ENCODE measurements at places on chromosomes 1 and 21.

GRCh38 chr1:172184506-172185191 lies 235.8 kb upstream of the C1orf105 start:
- DNase-seq, result no peak

- no peak for DNase-seq
These were observed 2.1 kb downstream of the PLA2G2E start for GRCh38 chr1:19921310-19921709.

DNA sequence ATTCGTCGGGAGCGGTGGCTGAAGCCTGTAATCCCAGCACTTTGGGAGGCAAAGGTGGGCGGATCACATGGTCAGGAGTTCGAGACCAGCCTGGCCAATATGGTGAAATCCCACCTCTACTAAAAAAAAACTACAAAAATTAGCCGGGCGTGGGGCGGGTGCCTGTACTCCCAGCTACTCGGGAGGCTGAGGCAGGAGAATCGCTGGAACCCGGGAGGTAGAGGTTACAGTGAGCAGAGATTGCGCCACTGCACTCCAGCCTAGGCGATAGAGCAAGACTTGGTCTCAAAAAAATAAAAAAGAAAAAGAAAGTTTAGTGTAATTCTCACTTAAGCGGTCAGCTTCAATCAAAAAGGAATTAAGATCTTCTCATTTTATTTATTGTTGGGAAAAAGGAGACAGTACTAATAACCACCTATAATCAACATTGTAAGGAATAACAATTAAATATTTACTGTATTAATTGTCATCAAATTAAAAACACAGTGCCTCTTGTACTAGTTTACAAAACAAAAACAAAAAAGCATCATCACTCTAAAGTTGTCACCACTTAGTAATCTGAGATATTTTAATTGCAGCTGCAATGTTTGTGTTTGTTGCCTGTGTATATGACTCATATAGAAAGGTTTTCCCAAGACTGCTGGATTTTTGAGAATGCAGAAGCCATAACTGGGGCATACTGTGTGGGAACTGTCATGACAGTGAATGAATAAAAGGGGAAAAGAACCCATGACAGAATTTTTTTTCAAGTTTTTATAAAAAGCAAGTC lies 3.7 kb downstream of the FBXO42 start:
- no peak for DNase-seq

- no peak for DNase-seq
These were observed 83.5 kb downstream of the HHAT start for GRCh38 chr1:210412240-210412639.

DNA sequence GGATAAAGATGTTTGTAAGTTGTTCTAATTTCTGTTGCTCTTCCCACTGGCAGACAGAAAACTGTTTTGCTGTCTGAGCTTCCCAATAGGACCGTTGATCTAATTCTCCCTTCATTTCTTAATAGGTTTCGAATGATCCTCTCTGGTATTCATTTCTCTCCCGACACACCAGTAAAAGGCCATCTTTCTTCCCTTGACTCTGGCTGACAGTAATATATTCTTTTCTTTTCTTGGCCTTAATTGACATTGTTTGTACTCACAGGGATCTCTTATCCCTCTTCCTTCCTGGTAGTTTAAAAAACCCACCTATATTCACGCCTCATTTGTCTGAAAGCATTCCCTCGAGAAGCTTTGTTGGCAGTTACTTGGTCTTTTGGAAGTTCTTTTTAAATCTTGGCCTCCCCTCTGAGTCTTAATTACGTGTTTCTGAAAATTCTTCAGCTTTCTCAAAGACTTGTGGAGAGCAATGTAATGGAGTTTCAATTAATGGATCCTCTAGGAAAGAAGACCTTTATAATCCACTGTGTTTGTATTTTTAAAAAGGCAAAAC lies 40.3 kb downstream of the MAP10 start:
- no peak for DNase-seq

GRCh38 chr21:38631676-38632075 lies 133.4 kb upstream of the ERG start:
- DNase-seq, result no peak

GRCh38 chr1:161098210-161099068 lies at the start of gene KLHDC9:
Gene KLHDC9, plus strand, starts transcription at chr1:161098361. Its CDS starts 175 bp downstream, at chr1:161098536.
- DNase-seq, result no peak

DNA sequence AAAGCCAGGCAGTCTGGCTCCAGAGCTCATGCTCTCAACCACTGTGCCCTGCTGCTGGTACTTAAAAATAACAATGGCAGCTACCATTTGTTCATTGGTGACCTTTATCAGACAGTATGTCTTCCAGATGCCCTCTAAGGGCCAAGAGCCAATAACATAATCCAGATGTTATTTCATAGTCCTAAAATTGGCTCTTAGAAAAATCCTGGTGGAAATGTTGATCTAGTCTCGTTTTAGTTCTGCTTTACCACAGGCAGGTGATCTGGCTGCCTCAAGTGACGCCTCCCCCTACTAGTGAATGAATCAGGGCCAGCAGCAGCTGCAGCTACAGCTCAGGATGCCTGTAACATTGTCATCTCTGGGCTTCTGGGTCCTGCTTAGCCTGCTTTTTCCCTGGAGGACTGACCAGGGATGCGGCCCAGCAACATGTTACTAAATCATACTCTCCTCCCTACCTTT lies 12.6 kb upstream of the HMGN2 start:
- DNase-seq, result no peak

- DNase-seq, result no peak
These were observed 244.4 kb downstream of the ZNF648 start for GRCh38 chr1:181817091-181817490.

DNA sequence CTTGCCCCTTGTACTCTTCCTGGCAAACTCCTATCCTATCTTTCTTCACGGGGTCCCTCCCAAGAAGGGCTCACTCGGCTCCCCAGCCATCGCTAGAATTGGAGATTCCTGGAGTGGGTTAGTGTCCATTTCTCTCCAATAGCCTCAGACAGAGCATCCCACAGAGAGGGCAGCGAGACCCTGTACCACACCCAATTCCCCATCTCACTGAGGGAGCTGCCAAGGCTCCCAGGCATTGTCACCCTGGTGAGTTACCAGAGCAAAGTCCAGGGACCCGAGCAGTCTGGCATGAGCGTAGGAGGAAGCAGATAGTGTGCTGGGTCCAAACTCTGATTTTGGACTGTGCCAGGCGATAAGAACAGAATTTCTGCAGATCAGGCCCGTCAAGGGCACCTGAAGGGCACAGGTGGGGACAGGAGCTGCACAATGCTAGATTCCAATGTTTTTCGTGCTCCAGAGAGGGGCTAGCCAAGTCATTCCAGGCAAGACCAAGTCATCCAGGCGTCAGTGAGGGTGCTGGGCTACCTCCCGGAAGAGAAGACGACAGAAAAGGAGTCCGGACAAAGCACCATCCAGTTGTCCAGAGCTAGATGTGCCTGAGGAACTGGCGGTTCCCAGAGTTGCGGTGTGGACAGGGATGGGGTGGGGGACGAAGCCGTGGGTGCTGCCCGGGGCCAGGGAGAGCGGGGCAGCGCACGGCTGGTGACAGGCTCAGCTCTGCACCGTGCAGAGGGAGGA lies 15.3 kb downstream of the AKR7A3 start:
- DNase-seq, result no peak

DNA sequence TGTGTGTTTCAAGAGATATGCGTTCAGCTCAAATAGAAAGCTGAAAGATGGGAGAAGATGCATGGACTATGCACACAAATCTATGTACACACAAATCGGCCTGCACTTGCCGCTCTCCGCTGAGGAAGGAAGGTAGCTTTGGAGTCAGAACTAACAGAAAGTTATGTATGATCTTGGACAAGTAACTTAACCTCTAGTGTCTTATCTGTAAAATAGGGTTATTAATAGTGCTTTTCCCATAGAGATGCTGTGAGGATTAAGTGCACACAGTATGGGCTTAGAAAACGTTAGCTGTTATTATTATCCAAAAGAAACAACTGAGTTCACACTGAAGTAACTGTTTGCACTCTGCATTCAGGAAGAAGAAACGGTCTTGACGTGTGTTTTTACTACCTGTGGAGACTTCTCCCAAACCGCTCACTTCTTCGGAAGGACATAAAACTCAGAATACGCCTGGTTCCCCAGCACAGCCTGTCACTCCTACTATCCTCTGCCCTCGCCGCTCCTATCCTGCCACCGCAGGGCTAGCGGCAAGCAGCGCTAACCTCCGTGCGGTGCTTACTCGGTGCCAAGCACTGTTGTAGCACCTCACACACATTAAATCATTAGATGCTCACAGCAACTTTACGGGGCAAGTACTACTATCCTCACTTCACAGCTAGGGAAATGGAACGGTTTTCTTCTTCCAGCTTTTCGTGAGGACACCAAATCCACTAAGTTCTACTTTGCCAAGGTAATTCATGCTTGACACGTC lies 1.3 kb downstream of the TGFBR3 start:
- no peak for DNase-seq

DNA sequence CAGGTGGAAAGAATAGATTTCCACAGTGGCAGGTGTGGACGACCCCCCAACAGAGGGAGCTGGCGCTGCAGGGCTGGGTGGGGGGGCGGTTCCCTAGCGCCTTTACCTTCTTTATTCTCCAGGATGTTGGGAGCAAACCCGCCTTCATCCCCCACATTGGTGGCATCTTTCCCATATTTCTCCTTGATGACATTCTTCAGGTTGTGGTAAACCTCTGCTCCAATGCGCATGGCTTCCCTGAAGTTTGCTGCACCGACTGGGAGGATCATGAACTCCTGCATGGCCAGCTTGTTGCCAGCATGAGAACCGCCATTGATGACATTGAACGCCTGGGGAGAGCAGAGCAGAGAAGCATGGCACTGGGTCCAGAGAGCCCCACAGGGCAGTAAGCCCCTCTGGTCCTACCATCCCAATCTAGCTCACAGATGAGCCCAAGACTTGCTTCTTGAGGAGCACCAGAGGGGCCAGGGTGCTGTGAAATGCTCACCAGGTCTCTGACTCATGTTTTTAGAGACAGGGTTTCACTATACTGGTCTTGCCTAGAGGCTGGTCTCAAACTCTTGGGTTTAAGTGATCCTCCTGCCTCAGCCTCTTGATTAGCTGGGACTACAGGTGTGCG lies 12.2 kb downstream of the ENO1 start:
- DNase-seq, result no peak

- no peak for DNase-seq
These were observed 141.0 kb downstream of the ATP6V1G3 start for GRCh38 chr1:198399452-198399851.

DNA sequence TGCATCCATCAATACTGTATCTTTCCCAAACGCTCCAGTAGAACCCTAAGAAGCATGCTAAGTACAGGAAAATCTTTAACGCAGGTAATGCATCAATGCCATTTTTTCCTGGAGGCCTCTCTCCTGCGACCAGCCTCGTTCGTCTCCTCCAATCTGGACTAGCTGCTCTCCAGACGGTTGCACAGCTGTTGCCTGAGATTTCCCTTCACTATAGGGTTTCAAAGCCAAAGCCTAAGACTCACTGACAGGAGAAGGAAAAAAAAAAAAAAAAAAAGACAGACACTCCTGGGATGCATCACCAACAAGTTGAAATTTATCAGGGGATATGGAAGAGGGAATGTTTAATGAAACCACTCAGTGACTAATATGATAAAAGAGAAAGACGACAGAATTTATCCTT lies 93.0 kb downstream of the APP start:
- DNase-seq, result no peak

GRCh38 chr1:85124091-85124490 lies 75.8 kb upstream of the MCOLN3 start:
- DNase-seq, result no peak

DNA sequence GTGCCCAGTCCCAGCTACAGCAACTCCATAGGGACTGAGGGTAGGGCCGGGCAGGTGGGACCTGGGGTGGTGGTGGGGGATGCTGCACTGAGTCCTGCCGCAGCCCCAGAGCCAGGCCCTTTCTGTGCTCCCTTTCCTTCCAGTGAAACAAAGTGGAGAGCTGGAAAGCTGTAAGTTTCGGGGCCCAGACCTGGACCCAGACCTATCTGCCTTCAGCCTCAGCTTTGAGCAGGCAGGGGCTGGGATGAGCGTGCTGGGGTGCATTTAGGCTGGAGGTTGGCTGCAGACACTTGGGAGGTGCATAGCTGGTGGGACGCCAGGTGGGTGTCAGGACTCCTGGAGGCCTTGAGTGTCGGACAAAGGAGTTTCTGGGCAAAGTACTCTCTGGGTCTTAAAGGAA lies 92.7 kb upstream of the C1orf174 start:
- no peak for DNase-seq

DNA sequence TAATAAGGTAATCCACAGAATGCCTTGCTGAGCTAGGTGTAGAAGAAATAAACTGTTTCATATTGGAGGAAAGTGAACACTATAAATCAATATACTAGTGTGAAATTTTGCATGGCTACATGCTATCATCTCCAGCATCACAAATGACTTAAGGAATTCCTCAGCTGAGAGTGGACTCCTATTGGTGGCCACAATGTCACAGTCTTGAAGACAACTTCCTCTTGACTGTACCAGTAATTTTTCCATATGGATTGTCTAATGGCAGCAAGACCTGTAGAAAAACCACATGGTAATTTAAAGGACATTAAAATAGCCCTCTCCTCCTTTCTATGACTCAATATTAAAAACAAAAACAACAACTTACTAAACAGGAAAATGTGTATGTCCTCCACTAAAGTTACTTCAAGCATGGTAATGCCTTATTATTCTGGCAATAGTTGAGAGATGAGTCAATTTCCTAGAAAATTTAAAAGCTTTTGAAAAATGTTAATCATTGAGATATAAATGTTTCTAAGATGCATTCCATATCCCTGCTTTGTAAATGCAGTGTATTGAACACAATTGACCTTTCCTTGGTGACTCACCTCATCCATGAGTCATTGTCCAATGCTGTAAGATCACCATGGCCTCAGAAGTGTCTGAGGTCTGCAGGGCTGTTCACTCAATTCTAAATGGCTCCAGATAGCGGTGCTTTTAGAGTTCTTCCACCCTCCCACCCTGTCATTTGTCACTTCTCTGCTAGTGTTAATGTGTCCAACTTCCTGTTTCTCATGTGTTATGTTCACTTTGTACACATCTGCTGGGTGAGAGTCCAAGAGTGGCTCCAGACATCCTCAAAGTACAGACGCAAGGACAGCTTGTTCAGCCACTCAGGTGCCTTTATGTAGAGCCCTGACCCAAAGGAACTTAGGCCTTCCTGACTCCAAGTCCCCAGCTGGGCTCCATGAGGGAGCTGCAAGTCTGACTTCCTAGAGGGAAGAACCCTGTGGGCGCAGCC lies 32.8 kb upstream of the DNASE2B start:
- no peak for DNase-seq

GRCh38 chr1:37890378-37891014 lies 31.1 kb upstream of the MTF1 start:
- DNase-seq, result no peak

GRCh38 chr21:19713313-19713712 lies 1284.9 kb upstream of the NCAM2 start:
- DNase-seq, result no peak

DNA sequence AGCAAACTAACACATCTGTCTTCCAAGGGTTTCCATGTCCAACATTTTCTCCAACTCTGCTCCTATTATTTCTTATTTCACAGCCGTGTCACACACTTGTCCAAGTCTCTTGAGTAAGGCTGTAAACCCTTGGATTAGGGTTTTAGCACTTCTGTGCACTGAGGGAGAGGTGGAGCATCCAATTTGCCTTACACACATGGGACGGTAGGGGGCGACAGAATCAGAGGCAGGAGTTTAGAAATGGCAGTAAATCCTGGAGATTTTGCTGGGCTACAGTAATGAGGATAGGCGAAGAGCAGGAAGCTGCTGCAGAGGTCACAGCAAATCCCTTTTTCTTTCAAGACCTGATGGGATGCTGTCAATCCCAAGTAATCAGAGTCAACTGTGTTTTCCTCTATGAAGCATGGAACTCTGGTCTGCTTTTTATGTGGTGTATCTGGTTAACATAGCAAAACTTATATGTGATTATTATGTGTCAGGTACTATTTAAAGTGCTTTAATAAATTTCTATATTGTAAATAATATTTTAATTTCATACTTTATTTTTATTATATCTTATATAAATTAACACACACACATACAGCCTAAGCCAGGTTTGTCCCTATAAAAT lies 15.4 kb upstream of the LCE5A start:
- peak; percentile 18 for DNase-seq
